Left ventricle myocardium superior (tissue), 1 donor: ENCODE measurements at places on chromosomes 4 and X. TPM values are rescaled to one million over a fixed set of nuclear protein-coding genes. Genes with fewer than 3 reads are reported as not detected.

ZAR1 gene
- total RNA-seq = not detected

- DNase-seq = no peak
Observed at GRCh38 chr4:138034871-138035270, 207.3 kb downstream of the SLC7A11 start.

DNA sequence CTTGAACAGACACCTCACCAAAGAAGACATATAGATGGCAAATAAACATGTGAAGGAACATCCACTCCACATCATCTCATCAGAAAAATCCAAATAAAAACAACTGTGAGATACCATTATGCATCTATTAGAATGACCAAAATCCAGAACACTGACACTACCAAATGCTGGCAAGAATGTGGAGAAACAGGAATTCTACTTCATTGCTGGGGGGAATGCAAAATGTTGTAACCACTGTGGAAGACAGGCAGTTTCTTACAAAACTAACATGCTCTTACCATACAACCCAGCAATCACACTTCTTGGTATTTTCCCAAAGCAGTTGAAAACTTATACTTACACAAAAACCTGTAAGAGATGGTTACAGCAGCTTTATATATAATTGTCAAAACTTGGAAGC, 38.2 kb upstream of the ANTXR2 start:
- DNase-seq = no peak

DNA sequence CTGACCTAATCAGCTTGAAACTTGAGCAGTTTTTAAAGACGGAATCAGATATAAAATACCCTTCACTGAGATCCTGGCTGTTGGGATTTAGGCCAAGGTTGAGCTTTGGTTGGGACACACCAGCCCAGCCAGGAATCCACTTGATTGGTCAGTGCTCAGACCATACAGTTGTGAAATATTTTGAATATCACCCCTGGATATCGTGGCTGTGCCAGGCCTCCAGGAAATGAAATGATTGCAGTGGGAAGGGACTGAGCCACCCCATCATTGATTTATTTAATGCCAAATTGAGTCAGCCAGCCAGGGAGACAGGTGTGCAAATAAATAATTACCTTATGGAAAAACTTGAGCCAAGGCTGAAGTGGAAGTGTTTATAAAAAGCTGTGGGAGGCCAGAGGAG, 128.4 kb upstream of the SCML1 start:
- DNase-seq = no peak
